ENCODE measurements at places on chromosomes 2 and 18.
A peak's percentile ranks its signal among the peaks of the same experiment; 100 is the strongest.

DNA sequence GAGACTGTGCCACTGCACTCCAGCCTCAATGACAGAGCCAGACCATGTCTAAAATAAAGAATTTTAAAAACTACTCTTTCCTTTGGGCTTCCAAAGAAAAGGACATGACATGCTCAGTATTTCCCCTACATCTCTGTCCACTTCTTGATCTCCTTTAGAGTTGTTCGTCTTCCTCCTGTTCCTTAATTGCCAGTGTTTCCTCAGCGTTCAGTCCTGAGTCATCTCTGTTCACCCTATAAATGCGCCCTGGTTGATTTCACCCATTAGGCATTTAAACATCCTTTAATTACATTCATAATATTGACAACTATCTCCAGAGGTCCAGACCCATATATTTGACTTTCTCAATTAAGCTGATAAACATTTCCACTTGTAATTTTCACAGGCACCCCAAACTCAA lies 64.0 kb downstream of the AAK1 start:
- no peak for DNase-seq

DNA sequence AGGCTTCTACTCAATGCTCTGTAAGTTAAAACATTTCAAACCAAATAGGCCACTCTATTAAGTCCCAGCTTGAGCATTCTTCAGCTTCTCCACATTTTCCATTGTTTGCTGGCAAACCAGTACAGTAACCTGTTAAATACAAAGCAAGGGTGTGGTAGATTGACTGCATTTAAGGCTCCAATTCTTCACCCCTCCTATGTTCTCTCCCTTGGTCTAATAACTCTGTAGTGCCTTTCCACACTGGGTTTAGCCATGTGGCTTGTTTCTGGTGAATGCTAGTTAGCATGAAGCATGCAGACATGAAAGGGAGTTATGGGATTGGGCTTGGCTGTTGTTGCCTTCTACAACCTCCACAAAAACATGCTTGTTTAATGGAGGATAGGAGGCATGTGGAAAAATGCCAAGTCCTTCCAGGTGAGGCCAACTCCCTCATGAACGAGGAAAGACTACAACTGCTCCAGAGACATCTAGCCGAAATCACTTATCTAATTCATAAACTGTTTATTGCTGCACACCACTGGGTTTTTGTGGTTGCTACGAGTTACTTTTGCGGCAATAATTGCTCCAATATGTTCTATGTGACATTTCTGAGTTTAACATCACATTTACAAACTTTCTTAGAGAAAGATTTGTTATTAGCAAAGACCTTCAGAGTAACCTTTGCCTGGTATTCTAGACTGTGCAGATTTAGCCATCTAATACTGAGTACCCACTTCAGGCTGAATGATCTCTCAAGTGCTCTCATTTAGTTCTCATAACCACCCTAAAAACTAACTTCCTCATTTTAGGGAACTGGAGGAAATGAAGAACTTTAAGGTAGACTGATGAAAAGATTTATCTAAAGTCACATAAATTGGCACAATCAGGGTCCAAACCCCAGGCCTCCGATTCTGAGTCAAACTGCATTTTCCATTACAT lies 104.0 kb downstream of the SMAD2 start:
- no peak for DNase-seq

DNA sequence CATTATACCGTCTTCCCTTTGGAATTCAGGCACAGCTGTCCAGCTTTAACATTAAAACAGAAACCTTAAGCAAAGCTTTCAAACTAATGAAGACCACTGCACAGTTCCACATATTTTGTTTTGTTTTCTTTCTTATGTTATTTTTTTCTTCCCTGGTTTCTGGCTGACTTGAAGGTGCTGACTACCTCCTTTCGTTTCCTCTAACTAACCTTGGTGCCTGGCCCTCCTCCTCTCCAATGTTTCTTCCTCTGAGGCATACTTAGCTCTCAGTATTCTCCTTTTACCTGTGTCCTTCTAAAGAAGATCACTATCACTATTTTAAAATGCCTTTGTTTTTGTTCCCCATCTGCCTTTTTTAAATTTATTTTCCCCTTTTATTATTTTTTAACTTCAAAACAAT lies 433.3 kb upstream of the SPHKAP start:
- no peak for DNase-seq

- no peak for DNase-seq
These were observed 437.6 kb downstream of the DPP10 start for GRCh38 chr2:114880046-114880445.

GRCh38 chr2:18901242-18901641 lies 311.9 kb upstream of the NT5C1B start:
- DNase-seq: no peak

DNA sequence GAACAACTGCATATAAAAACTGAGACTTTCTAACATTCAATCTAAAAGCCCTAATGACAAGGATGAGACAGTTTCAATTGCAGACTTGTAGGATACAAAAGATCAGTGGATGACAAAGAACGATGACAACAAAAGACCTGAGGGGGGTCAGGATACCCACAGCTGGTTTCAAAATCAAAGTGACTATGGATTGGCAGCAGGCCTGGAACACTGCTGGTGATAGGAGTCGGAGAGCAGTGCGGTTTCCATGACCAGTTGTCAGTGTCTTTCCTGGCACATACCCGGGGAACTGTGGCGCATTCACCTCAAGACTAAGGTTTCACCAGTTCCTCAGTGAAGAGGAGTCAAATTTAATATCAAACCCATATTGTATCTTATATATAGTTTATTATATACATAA lies 42.0 kb downstream of the EHD3 start:
- no peak for DNase-seq

- DNase-seq: no peak
These were observed 164.0 kb downstream of the HDAC4 start for GRCh38 chr2:239236808-239237205.

DNA sequence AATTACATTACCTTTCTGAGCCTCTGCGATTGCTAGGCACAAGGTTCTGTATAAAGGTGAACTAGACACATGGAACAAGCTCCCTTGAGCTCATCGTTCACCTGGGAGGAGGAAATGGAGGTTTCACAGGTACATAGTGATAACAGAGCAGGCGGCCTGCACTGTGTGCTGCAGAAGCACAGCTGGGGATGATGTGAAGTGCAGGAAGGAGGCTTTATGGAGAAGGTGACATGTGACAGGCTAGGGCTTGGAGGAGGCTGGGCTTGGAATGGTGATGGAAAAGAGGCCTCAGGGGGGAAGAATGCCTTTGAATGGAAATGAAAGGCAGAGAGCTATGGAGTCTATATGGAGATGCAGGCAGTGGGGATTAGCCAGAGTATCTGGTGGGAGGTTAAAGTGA lies 22.9 kb downstream of the MARCHF4 start:
- DNase-seq: peak; percentile 41

DNA sequence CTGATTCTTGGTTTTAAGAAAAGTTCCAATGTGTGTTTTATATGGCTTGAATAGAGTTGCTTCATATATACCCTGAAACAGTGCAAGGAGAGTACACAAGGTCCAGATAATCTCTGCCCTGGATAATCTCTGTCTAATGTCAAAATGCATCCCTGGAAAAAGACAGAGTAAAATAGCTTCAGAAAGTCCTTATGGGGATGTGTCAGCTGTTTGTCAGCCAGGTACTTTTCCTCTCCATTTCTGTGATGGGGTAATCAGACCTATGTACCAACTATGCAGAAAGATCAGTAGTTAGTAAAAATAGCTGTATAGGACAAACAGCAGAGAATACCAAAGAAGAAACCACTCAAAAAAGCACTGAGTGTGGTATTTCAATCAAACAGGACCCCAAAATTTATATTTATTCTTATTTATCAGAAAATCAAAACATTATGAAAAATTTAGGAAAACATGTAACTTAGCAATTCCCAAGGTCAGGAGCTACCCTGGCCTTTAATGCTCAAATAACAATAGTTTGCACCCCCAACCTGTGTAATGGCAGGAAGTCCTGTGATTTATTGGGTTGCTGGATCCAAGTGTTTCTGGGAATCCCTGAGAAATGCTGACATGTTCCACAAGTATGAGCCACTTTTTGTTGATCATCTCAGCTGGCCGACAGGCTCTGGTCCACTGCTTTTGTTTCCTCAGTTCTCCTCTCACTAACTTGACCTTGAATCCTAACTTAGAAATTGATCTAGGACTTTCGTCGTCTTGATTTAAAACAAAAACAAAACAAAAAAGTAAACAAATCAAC lies 69.6 kb downstream of the MDH1 start:
- DNase-seq: no peak

- no peak for DNase-seq
These were observed 74.4 kb downstream of the CRACDL start for GRCh38 chr2:98861601-98862000.
